ENCODE measurements at places on chromosomes 5 and 9.

DNA sequence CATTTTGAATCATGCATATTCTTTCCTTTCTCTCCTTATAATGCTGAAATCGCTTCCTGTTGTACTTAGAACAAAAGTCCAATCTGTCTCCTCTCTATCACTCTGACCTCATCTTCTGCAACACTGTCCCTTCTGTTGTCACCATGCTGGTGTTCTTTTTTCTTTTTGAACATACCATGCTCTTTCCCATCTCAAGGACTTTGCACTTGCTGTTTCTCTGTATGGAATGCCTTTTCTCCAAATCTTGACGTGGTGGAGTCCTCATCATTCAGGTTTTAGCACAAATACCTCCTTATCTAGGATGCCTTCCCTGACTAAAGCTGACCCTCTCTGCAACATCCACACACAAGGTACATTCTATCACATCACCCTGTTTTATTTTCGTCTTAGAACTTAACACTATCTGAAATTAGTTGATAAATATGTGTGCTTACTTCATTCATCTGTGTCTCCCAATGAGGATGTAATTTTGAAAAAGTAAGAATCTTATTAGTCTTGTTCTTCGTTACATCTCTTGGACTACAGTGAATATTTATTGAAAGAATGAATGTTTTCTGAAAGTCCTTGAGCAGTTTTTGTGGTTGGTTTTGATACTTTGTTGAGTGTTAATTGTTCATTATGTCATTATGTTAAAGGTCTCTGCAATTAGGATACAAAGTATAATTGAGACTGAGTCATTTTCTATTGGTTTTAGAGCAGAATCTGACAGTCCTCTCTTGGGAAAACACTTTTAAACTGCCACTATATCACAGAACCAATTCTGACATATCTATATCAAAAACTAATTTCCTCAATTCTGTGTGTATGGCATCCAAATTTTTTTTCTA lies 145.3 kb upstream of the RASA1 start:
- DNase-seq, result no peak

DNA sequence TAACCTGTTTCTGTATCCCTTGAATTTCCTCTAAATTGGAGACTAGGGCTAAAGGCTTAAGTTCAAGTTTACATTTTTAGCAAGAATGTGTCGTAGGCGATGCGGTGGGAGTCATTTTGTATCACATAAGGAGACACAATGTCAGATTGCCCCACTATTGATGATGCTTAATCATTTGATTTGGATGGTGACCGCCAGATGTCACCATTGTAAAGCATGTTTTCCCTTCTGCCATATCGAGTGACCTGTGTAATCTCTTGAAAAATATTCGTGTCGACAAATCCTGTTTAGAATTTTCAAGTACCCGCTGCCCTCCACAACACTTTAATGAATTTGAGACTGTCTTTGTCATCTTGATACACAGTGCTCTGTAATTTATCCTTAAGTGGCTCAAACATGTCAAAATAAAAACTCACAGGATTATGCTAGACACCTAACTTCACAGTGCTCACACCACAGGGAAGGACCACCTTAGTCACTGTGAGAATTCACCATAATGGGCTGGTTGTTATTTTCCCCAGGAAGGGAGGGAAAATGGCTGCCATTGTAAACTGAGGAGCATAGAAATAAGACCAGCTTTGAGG lies 34.5 kb upstream of the SLC46A2 start:
- no peak for DNase-seq

- DNase-seq, result no peak
Measured at GRCh38 chr9:69719983-69720382, 39.8 kb downstream of the PTAR1 start.

- no peak for DNase-seq
Measured at GRCh38 chr5:124234022-124234769, 512.2 kb downstream of the ZNF608 start.

GRCh38 chr5:129807162-129807814 lies 59.4 kb downstream of the MINAR2 start:
- DNase-seq, result no peak

DNA sequence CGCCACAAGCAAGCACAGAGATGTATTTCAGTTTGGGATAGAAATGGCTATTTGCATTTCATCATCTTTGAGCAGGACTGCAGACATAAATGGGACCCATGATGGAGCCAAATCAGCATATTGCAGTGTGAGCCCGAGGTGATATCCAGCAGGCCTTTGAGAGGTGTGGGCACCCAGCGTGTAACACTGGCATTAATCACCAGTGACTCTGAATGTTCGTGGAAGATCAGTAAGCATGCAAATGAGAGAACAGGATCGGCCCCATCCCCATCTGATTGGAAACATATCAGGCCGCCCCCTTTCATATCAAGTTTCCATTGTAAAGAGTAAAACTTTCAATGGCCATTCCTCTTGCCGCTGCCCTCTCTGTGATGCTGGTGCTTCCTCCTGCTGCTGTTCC lies 84.0 kb downstream of the GTF3C4 start:
- no peak for DNase-seq

- DNase-seq, result no peak
Measured at GRCh38 chr9:105459336-105459735, 11.5 kb downstream of the FSD1L start.

GRCh38 chr9:137390553-137391410 lies 32.2 kb downstream of the EXD3 start:
- no peak for DNase-seq

DNA sequence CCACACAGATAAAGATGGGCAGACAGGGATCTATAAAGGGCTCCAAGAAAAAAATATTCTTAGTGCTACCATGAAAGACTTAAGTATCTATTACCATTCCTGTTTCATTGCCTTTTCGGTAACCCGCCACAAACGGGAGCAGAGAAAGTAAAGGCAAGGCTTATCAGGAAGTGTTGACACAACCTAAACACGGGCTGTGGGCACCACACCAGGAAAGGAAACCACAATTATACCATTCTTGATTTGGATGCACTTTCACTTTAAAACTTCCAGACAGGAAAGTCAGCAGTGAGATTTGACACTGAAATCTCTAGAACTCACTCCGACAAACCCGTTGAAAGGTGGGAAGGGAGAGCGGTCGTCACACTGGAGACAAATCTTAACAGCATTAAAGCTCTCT lies 6.5 kb downstream of the TLE1 start:
- DNase-seq, result no peak

GRCh38 chr5:91867799-91868198 lies 484.7 kb upstream of the ARRDC3 start:
- no peak for DNase-seq

GRCh38 chr9:109908459-109909390 lies 128.7 kb downstream of the PALM2AKAP2 start:
- no peak for DNase-seq

DNA sequence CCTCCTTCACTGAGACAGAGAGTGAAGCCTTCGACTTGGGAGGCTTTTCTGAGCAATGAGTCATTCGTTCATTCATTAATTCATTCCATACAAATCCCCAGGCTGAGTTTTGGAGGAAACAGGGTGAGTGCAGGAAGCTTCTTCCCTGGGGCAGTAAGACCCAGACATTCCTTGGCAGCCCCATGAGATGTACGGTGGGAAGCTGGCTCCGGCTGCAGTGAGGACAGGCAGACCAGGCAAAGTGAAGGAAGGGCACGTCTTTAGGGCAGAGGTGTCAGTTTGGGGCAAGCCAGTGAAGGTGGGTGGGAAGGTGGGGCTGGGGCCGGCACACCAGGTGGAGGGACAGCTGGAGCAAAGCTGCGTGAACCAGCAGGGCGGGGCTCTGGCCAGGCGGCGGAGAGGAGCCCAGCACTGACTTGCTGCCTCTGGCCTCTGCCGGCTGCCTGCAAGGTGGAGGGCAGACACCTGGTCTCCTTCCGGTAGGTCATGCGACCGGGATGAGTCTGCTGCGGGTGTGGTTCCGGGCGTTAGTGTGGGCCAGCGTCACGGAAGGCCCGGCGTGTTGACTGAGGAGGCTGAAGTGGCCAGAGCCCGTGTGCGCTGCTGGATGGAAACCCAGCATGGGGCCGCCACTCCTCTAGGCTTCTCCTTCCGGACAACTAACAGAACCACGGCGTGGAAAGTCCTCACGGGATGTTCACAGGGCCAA lies 16.6 kb downstream of the OLFM1 start:
- no peak for DNase-seq

DNA sequence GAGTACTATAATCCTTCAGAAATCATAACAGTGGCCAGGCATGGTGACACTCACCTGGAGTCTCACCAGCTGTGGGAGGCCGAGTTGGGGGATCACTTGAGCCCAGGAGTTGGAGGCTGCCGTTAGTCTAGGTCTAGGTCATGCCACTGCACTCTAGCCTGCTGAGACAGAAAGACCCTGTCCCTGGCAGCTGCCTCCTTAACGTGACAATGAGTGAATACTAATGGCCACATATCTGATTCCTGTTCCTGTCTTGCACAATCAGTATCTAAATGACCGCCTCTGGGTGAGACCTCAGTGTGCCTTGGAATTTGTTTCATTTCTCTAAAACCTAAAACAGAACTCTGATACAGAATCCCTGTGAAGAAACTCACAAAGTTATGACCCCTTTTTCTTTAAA lies 131.0 kb upstream of the DAB2 start:
- DNase-seq, result no peak

GRCh38 chr5:141926434-141926833 lies 2.8 kb downstream of the DELE1 start:
- no peak for DNase-seq

DNA sequence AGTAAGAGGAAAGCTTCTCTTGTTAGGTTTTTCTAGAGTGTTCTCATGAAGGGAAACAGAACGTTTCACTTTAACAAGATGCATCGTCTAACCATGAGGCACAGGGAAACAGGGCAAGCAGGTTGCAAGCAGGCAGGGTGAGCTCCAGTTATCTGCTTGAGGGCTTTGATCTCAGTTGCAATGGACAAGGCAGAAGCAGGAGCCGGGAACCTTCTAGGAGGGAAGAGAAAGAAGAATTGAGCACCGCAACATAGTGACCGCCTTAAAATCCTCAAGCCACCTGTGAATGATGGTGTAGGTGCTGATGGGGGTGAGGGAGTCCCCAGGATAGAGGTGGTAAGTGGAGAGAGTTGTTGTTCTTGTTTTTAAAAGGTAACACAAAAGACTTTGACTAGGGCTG lies 22.9 kb upstream of the ZSWIM6 start:
- no peak for DNase-seq

DNA sequence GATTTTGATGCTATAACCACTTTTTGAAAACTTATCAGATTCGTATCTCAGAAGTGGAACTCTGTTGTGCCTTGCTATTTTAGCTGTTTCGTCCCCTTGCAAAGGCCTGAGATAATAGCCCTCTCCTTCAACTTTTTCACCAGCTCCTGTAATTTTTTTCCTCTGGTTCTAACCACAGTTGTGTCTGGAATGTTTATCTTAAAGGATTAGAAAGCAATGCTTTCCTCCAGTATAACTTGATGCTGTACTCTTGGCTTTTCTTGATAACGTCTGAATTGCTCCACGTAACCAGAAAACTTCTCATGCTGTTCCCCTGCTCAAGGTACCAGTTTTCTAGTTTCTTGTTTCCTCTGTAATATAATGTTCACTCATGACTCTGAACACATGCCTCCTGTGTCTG lies 209.4 kb downstream of the DTWD2 start:
- DNase-seq, result no peak

DNA sequence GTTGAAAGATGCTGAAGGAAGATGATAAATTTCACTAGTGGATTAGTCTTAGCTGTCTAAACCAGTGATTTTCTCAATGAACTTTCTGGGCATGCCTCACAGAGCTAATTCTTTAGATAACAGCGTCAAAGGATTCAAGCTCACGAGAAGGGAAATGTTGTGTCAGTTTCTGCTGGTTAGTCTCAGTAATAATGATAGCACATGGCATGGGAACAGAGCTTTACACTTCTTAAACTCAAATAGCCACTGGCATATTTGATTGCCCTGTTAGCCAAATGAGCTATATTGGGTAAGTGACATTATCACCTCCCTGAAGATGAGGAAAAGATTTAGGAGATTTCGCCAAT lies 139.3 kb upstream of the NR3C1 start:
- DNase-seq, result peak; percentile 73

GRCh38 chr9:9729082-9729481 lies 883.7 kb downstream of the PTPRD start:
- no peak for DNase-seq

GRCh38 chr9:127679506-127679905 lies 27.3 kb upstream of the CFAP157 start:
- DNase-seq, result no peak

DNA sequence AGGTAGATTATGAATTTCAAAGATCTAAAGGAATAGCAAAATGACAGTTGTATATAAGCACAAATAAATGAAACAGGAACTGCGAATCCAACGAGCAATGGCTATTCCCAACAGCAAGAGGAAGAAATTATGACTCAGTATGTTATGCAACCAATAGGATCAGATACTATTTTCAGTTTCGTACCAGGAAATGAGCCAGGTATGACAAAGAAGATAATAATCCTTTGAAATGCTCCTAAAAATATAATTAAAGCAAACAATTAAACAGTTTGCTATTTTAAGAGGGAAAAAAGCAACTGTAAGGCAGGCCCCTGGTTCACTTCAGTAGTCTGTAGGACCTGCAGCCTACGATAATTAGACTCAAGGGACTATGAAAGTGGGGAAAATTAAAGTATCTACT lies 58.9 kb downstream of the AUH start:
- DNase-seq, result peak; percentile 68

GRCh38 chr9:97848215-97848479 lies 4.9 kb upstream of the FOXE1 start:
- DNase-seq, result no peak

- DNase-seq, result no peak
Measured at GRCh38 chr9:8730618-8731017, 931.0 kb upstream of the DMAC1 start.

DNA sequence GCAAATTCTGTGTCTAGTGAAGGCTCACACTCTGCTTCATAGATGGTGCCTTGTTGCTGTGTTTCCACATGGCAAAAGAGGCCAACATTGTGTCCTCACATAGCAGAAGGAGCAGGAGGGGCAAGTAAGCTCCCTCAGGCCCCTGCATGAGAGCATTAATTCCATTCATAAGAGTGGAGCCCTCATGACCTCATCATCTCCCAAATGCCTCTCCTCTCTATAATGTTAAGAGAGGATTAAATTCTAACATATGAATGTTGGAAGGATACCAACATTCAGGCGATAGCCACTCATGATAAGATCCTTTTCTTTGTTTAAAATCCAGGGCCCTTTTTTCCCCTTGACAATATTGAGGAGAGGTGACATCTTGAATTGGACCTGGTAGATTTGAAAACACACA lies 35.2 kb upstream of the PAM start:
- DNase-seq, result no peak

GRCh38 chr9:71483436-71483835 lies 284.9 kb downstream of the CEMIP2 start:
- no peak for DNase-seq

DNA sequence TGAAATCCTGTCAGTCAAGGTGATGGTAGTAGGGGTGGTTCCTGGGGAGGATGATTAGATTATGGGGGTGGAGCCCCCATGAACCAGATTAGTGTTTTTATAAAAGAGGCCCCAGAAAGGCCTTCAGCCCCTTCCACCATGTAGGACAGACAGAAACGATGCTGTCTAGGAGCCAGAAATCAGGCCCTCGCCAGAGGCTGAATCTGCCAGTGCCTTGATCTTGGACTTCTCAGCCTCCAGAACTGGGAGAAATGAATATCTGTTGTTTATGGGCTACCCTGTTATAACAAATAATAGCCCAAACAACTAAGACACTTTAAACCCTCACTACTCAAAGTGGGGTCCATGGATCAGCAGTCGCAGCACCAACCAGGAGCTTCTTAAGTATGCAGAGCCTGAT lies 20.2 kb upstream of the FOXB2 start:
- DNase-seq, result no peak
